Kidney epithelial cell (primary cell): ENCODE measurements at places on chromosomes 7 and 10. TPM values are rescaled to one million over a fixed set of nuclear protein-coding genes. Genes with fewer than 3 reads are reported as not detected.

The UFSP1 gene
- total RNA-seq: 1.6 and 4.3 TPM in 2 replicates

GRCh38 chr7:135147341-135147898, 452 bp upstream of the TMEM140 start:
- no peak for DNase-seq

The MET gene
- total RNA-seq: 158 and 161 TPM in 2 replicates

GRCh38 chr10:37733822-37734221, 123.6 kb downstream of the ZNF248 start:
- DNase-seq: no peak

DNA sequence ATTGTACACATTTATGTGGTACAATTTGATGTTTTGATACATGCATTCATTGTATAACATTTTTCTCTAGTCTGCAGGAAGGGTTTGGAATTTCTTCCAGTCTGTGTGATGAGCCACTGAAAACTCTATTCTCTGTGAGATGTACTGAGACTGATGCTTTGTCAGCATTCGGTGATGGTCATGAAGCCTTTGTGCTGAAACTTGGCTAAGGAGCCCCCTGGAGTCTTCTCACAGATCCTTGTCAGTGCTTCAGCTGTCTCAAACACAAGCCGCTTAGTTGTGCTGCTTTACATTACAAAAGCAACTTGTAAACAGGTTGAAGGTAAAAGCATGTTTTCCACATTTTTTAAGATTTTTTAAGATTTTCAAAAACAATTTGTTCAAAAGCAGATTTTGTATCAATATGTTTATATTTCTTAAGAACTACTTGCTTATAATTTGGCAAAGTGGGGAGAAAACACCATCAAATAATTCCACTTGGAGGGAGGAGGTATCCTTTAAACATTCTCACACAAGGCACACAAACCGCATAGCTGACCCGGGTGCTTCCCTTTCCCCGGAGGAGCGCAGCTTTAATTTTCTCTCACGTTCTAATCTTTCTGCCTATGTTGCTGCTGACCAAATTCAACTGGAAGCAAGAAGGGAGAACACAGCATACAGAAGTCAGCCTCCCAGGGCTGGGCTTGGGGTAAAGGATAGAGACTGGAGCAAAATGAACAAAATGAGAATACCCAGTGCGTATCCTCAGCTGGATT, 249.8 kb upstream of the VSTM2A start:
- no peak for DNase-seq

The TMEM229A gene
- total RNA-seq: not detected in 2 replicates

DNA sequence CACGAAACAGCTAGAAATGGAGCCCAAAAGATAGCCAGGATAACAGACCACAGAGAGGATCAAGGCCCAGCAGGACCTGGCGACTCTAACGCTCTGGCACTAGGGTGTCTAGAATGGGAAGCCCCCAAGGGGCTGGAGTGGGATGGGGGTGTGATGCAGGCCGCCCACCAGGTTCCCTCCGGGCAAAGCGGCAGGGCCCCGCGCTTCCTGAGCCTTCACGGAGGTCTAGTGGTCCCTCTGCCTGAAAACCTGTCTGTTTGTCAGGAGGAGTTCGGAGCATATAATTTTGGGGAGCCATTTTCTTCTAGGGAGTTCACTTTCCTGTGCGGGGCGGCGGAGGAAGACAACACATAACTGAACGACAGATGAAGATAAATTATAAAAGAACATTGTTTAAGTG, 48.2 kb upstream of the FXYD4 start:
- no peak for DNase-seq

DNA sequence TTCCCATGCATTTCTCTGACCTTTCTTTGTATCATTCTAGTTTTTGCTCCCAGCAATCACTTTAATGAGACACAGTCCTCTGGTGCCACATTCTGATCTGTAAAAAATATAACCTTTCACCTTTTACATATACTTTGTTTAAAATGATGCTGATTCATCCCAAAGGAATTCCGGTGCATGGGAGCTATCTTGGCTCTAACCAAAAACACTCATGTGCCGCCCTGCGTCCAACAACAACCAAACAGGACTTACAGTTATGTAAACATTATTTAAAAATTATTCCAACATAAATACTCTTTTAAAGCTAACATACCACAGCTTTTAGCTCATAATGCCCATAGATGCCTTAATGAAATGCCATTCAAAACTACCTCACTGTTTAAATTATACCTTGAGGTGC, 7.7 kb upstream of the OPALIN start:
- no peak for DNase-seq

The PLAU gene
- total RNA-seq: 709 and 758 TPM in 2 replicates

DNA sequence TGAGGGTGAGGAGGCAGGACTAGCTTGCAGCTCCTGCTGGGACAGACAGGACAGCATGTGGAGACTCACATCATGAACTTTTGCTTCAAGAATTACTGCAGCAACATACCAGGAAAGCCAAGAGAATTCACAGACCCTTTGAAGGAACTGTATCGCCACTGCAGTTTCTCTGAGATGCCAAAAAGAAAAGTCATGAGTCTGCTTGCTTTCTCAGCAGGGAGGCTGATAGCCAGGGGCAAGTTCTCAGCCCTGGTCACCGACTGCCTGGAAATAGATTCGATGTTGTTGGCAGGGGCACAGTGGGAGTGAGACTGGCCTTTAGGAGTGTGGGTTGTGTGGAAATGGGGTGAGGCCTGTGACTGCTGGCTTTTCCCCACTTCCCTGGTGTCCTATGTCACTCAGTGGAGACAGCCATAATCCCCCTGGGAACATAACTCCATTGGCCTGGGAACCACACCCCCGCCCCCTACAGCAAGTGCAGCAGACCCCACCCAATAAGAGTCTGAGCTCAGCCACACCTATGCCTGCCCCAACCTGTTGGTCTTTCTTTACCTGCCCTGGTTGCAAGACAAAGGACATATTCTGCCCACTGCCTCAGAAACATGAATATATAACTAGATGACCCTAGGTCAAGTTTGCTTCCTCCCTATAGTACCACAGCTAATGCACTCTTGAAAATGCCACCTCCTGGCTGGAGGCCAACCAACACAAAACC, 1.6 kb upstream of the SAMD9 start:
- DNase-seq: no peak

DNA sequence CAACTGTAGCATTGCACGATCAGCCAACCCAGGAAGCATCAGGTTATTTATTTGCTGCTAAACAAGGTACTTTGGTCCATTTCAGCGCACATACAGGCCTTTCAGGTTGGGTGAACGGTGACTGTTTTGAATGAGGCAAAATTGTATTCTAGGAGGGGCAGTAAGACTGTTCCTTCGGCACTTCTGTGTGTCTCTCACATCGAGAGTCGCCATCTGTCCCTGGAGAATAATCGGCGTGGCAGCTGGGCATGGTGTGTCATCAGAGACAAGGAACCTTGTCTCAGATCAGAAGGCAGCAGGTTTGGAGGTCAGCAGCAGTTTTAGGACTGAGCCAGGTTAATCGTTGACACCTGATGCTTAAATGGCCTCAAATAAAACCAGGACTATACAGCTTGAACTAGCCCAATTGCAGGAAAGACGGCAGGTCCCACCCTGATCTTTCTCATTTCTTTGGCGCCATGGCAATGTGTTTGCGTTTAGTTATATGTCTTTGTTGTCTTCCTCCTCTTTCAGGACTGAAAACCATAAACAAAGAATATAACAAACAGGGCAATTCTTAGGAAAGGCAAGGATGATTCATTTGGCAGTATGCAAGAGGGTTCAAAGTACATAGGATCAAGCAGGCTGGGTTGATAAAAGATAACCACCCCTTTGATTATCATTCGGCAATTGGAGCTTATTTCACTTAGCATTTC, 92.0 kb upstream of the PRR15 start:
- DNase-seq: no peak

DNA sequence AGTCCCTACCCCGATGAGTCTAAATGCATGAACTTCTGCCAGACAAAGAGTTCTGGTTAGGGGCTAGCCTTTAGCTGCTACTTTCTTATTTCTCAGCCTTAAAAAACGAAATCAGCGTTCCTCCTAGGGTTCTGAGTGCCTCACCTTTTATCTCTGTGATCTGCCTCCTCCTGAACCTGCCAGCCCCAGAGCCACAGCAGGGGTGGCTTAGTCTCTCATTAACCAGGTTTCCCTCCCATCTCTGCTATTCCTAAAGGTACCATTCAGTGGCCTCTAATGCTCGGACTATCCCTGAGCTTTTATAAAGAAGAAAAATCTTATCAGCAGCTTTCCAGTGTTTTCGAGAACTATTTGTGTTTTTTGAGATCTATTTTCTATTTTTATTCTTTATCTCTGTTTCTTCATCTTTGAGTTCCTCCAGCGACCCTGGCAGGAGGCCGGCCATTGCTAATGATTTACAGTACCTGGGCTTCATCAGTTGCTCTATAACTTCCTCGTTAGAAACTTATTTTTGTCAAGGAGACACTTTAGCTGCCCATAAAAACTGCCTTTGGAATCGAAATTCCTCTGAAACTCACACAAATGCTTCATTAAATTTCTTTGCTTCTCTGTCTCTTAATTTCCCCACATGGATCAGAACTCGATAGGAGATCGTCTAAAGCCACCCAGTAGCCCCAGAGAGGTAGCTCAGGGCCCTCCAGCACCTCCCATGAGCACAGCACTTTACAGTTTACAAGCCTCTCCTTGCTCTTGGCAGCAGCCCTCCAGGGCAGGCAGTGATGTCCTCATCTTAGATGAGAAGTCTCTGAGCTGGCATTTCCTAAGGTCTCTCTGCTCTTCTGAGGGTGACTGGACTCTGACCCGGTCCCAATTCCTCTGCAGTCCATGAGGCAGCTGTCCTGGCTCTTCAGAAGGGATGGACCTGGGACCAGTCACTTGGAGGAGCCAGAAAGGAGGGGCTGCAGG, 149.1 kb downstream of the EBF3 start:
- no peak for DNase-seq

DNA sequence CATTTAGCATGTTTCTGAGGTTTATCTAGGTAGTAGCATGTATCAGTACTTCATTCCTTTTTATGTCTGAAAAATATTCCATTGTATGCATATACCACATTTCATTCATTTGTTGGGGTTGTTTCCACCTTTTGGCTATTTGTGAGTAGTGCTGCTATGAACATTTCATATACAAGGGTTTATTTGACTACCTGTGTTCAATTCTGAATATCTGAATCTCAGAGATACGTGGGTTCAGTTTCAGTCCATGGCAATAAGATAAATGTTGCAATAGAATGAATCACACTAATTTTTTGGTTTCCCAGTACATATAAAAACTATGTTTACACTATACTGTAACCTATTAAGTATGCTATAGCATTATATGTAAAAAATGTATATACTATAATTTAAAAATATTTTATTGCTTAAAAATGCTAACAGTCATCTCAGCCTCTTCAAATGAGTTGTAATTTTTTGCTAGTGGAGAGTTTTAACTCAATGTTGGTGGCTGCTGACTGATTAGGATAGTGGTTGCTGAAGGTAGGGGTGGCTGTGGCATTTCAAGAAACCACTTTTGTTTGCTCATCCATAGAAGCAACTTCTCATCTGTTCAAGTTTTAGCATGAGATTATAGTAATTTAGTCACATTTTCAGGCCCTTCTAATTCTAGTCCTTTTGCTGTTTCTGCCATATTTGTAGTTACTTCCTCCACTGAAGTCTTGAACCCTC, 13.9 kb downstream of the PLEKHA1 start:
- DNase-seq: no peak

- DNase-seq: no peak
Measured at GRCh38 chr7:135933509-135934188, 43.5 kb downstream of the MTPN start.

GRCh38 chr7:156065400-156065799, 253.1 kb upstream of the SHH start:
- no peak for DNase-seq

- DNase-seq: no peak
Measured at GRCh38 chr10:13827076-13827797, 240.5 kb downstream of the PRPF18 start.

- no peak for DNase-seq
Measured at GRCh38 chr10:88184543-88185297, 321.3 kb downstream of the PTEN start.

The AGMO gene
- 0.04 TPM in 1 of 2 replicates, not detected in the other for total RNA-seq
